ENCODE measurements at places on chromosomes 3 and 15.
A peak's percentile ranks its signal among the peaks of the same experiment; 100 is the strongest.

DNA sequence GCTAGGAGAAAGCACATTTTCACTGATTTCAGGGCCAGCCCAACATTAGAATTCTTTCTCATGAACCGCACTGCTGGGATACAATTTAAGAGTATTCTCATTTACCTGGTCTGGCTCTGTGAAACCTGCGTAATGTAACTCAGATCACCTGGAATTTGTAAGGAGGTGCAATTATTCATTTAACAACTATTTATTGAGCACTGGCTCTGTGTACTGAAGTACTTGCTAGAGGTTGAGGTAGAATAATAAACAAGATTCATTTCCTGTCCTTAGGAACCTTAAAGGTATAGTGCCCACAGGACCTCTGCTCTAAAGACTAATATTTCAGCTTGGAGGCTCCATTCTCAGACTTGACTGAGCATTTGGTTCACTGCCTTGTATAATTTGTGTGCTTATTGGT is 242.2 kb upstream of the ZPLD1 start:
- no peak for DNase-seq

GRCh38 chr15:47384341-47384740 is 333.0 kb upstream of the SEMA6D start:
- DNase-seq, result no peak

DNA sequence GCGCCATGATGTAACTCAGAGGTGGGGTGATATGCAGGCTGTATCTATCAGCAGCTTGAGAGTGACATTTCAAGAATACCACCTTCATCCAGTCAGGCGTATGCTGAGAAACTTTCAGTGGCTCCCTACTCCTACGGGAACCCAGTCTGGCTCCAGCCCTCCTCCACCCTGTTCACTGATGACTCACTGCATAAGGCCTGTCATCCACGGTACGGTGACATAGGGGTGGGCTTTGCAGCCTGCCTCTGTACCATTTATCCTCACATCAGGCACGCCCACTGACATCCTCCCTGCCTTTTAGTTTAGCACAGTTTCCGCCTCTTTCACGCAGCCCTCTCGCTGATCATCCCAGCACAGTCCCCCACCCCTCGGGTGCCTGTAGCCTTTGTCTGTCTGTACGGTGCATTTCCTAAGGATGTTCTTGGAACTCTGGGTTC is 11.7 kb downstream of the PXYLP1 start:
- peak; percentile 93 for DNase-seq

- no peak for DNase-seq
These were observed 9.9 kb upstream of the BRPF1 start for GRCh38 chr3:9721700-9722060.

DNA sequence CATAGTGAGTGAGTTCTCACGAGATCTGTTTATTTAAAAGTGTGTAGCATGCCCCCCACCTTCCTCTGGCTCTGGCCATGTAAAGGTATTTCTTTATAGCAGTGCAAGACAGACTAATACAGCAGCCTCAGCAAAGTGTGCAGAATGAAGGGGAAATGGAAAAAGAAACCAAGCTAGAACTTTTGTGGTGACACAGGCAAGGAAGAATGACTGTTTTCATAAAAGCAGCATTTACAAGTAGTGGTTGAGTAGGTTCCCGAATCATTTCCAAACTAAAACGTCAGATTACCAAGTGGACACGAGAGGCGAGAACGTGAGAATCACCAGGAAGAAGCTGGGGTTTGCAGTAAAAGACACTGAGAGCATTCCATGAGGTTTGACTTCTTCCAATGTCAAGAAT is 100.2 kb upstream of the AKAP13 start:
- DNase-seq, result no peak

DNA sequence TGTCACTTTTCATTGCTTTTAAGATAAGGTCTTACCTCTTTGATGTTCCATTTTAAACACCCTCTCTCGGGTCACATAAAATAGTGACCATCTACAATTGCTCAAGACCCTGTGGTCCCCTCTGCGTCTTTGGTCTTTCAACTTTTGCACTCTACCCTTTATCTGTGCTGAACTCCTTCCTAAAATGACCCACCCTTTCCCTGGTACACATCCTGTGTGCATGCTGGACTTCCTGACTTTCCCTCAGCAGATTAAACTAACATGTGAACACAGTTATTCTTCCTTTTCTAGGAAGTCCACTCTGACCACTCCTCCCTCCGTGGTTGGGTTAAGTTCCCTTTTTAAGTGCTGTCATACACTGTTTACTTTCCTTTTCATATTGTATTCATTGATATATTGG is 414.2 kb downstream of the GABRB3 start:
- DNase-seq, result no peak

DNA sequence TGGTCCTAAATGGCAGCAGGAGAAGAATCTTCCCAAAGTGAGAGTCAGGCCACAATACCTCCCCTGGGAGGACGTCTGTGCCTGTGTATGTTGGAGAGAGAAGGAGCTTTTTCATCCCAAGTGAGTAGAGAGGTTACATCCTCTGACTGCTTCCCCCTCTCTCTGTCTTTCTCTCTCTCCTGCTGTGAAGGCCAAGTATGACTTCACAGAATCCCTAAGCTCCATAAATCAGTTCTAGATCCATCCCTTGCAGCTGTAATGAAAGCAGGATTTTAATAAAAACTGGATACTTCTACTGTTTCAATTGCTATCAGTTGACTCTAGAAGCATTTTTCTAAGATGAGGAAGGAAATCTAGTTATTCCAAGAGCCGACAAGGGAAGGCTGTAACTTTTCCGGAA is 389.1 kb upstream of the PROK2 start:
- DNase-seq, result no peak

DNA sequence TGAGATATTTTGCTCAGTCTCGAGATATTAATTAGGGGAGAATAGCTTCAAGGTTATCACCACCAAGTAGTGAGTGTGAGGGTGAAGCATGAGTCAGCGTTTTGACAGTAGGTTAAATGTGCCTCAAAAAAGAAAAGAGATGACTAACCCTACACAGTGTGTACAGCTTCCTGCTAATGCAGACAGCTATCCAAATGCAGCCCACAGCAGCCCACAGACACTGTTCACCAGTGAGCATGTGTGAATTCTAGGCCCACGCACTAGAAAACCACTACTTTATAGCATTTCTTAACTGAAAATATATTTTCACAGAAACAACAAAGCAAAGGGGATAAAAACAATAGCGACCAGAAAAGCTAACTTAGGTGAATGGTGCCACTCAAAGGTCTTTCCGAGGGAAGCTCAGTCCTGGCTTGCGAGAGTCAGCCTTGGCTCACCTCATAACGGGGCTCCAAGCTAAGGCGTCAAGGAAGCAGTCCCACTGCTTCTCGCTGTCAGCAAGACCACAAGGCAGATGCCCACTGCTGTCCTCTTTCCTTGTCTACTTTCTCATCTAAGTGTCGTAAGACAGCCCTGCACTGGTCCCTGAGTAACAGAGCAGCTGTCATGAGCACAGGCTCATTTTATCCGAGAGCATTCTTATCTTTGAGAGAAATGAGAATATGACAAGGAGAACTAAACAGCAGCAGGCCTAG is 47.6 kb downstream of the TXNRD3 start:
- DNase-seq, result peak; percentile 46

DNA sequence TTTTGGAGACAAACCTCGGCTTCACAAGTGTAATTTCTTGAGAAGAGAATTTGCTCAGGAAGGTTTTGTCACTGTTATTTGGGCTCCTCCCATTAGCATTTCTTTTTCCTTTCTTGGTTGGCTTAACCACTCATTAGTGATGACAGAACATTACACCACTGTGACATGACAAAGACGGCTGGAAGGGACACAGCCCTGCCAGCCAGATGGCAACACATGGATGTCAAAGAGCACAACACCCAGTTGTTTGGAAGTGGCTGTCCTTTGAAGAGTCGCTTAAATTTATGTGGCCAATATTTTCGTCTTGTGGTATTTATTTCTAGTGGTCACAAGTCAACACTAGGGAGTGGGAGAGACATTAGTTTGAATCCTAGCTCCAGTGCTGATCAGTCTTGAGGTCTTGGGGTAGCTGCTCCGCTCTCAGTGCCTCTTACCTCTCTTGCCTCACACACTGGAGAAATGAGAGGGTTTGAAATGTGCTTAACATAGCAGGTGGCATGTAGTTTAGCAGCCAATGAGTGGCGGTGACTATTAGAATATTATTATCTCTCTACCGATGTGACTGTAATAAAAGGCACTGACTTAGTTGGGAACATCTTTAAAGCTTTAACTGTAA is 92.8 kb downstream of the FRMD4B start:
- DNase-seq, result no peak

DNA sequence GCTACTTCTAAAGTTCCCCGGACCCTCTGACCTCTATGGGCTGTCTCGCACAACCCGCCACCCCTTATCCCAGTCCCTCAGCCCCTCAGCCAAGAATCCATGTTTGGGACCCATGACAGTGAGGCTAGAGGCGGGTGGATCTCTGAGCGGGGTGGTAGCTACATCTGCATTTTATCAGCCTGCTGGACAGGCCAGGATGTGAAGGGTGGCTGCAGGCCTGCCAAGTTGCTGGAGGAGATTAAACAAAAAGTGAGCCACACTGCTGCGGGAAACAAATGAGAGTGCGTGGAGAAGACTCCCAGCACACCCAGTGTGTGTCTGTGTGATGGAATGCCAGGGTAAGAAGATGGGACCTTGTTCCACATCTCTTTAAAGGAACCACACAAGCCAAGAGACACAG is 51.1 kb upstream of the SPATA12 start:
- no peak for DNase-seq

DNA sequence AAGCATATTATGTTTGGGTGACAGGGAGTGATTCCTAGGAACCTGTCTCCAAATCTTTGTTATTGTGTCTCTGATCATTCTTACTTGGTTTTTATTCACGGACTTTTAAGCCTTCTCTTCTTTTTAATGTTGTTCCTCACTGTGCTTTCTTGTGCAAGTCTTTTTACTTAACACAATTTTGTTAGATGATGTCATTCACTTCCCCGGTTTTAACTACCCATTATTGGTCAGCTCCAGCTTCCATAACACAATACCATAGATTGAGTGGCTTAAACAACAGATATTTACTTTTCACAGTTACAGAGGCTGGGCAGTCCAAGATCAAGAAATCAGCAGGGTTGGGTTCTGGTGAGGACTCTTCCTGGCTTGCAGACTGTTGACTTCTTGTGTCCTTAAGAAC is 436.3 kb upstream of the CBLB start:
- DNase-seq, result no peak

DNA sequence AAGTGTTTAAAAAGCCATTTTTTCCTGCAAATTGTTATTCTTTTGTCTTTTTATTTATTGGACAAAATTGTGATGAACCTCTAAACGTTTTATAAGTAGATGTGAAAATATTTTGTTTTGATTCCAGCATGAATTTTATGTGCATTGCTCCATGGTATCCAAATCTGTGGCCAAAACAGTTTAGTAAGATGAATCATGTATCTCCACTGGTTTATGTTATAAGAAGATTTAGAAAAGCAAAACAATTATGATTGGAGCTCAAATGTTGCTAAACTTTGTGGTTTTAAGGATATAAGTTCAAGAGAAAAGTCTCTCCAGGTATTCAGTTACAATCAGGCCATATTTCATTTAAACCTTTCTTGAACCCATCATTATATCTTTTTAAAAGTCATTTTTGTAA is 80.9 kb downstream of the NECTIN3 start:
- DNase-seq, result no peak

- peak; percentile 9 for DNase-seq
These were observed 5.3 kb downstream of the POU1F1 start for GRCh38 chr3:87270908-87271700.

DNA sequence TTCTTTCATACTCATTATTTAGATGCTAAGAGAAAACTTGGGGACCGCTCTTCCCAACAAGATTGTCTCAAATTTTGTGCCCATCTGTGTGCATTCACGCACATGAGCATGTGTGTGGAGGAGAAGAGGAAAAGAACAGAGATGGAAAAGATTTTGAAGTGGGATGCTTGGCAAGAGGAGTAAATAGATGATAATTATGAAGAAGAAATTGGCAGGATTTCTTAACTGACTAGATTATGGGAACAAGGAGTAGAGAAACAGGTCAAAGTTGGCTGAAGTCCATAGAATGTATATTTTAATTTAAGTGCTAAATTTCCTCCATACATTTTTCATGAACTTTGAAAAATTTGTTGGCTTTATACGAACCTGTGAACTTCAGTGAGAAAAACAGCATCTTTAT is 100.1 kb downstream of the ZNF609 start:
- DNase-seq, result no peak

DNA sequence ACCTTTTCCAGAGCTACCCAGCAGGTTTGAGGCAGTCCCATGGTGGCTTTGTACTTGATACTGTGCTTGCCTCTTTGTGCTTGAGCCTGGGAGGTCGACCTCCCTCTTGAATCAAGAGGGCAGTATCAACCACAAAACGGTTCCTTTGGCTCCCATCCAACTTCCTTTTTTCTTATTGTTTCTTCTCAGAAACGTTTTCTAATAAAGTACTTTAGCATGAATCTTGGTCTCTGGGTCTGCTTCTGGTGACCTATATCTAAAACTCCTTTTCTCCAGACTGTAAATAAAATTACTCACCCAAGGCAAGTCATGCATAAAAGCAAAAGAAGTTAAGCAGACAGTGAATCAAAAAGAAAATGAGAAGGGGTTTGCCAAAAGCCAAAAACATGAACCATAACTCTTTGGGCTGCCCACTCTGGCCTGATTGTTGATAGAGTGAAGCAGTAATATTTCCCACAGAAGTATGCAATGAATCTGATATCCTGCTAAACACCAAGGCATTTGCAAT is 112.2 kb upstream of the SLC4A7 start:
- peak; percentile 17 for DNase-seq

- DNase-seq, result no peak
These were observed 806.6 kb upstream of the LMCD1 start for GRCh38 chr3:7695049-7695448.

- DNase-seq, result peak; percentile 40
These were observed 163.4 kb downstream of the KLF13 start for GRCh38 chr15:31489801-31490646.

DNA sequence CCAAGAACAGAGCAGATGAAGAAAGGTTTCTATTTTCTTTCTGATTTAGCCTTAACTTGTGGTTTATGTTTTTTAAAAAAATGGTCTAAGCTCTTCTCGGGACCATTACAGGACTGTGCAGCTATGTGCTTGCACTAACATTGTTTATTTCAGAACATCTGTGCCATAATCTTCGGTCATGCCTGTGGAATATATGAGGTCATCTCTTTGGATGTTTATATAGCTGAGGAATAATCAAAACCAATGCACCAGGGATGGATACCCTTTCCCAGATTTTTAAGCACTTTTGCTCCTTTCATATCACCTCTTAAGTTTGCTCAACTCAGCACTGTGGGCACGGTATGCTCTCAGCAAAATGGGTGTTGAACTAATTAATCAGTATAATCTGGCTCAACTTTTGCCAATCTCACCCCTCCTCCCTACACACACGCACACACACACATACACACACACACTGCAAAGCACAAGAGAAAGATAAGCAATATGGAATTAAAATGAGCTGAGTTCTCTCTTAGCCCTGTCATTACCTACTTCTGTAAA is 268.5 kb upstream of the TMC3 start:
- no peak for DNase-seq

GRCh38 chr15:84671211-84671610 is 13.2 kb upstream of the NMB start:
- no peak for DNase-seq
